Small intestine (tissue), 16 donors: ENCODE measurements at places on chromosomes 4 and X.
A peak's percentile ranks its signal among the peaks of the same experiment; 100 is the strongest.

DNA sequence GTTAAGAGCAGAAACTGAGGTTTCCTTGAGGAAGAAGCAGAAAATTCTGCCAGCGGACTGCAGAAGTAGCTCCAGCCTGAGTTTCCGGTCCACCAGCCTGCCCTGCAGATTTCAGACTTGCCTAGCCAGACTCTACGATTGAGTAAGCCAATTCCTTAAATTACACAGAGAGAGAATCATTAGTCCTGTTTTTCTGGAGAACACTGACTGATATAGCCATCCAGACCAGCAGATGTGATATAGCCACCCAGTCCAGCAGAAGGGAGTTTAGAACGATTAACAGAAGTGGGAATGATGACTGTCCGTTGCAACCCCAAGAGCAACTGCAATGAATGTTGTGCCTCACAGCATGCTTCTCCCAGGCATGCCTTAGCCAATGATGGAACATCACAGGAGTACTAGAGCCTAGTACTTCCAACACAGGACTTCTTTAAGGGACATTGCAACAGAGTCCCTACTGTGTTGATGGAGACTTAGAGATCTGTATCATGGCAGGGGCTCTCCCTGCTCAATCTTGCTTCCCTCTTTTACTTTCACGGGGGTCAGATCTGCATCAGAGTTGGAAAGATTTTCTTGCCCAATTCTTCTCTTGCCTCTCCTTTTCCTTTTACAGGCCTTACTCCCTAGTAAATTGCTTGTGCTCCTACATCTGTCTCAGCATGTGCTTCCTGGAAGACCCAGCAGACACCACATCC lies 264.6 kb upstream of the CLNK start:
- no peaks in the 10 kb centered on the region for H3K4me1 ChIP-seq
- H3K27me3 ChIP-seq: no peaks in the 10 kb centered on the region
- H3K27ac ChIP-seq: no peak overlapping the region
- H3K36me3 ChIP-seq: no peaks in the 10 kb centered on the region
- H3K4me3 ChIP-seq: no peak overlapping the region
- no peak for DNase-seq

- no peak for DNase-seq
- no peak overlapping the region for H3K27ac ChIP-seq
- H3K4me3 ChIP-seq: no peak overlapping the region
- no peaks in the 10 kb centered on the region for H3K27me3 ChIP-seq
These were observed 292.8 kb upstream of the ARSJ start for GRCh38 chr4:114272226-114272625.

DNA sequence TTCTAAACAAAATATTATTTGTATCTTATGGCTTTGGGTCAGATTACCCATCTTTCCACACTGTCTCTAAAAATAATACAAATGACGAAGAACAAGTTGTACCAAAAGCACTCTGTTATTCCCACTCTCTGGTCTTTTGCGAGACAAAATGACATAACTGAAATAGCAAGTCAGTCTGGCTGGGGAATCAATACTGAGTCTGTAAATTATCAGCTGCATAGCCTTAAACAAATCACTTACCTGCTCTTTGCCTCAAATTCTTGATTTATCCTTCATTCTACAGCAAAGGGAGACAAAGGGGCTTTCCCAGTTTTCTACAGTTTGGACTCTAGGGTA lies 40.9 kb downstream of the SOWAHB start:
- no peaks in the 10 kb centered on the region for H3K27me3 ChIP-seq
- H3K27ac ChIP-seq: peak overlapping the region; percentile 65
- DNase-seq: no peak
- no peaks in the 10 kb centered on the region for H3K36me3 ChIP-seq
- peaks cover 15% of the 10 kb centered on the region for H3K4me1 ChIP-seq

GRCh38 chrX:103361798-103362197 lies 5.5 kb downstream of the TCEAL9 start:
- no peaks in the 10 kb centered on the region for H3K36me3 ChIP-seq
- H3K4me1 ChIP-seq: no peaks in the 10 kb centered on the region
- H3K4me3 ChIP-seq: no peak overlapping the region
- DNase-seq: no peak
